ENCODE measurements at places on chromosomes 2 and 18.

DNA sequence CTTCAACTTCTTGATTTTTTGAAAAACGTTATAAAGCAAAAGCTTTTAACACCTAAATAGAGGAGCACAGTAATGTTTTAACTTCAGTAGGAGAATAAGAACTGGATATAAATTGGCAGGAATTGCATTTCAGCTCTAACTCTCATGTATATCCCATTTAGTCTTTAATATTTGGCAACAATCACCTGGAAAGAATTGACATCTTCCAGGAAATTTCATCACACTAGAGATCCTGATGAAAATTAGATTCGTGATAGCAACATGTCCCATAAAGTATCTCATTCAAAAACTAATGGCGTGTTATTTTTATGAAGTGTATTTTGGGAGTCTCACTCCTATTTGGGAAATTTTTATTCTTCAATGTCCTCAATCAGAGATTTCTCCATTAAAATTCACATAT, 131.1 kb upstream of the DNAJC10 start:
- DNase-seq = no peak

DNA sequence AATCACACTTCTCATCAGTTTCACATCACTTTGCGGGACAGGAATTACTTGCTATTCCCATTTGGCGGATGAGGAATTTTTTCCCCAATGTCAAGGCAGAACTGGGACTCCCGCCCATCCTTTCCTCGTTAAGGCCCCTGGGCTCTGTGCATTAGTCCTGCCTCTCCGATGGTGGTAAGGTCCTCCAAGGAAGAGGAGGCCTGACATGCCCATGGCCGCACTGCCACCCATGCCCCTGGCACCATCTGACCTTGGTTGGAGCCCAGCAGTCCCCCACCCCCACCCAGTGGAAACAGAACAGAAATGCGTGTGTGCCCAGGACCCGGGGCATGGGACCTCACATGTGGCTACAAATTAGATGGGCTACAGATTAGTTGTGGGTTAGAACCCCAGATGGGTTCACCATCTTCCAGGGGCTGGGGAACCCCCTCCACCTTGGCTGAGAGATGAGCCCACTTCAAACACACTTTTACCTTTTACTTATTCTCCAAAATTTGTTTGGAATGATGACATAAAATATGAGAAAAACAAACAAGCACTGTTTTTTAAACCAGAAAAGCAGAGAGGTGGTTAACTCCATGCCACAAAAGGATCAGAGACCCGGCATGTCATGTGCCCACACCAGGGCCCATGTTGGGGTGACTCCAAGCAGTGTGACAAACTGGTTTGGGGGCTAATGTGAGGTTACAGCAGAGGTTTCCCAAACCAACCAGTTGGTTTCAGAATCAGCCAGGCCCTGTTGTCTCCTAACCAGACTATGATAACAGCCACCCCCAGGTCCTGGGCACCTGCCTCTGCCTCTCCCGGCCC, 11.0 kb upstream of the DUSP2 start:
- DNase-seq = no peak

DNA sequence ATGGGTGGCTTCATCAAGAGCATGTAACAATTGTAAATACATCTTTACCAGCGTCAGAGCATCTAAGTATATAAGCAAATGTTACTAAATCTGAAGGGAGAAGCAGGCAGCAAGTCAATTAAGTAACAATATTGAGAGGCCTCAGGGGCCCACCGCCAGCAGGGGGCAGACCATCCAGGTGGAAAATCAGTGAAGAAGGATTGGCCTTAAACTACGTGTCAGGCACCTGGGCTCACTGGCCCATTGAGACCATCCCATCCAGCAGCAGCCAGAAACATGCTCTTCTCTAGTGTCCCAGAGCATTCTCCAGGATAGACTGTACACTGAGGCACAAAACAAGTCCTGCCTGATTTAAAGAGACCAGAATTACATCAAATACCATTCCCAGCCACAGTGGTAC, 96.2 kb upstream of the SNTG2 start:
- DNase-seq = no peak

DNA sequence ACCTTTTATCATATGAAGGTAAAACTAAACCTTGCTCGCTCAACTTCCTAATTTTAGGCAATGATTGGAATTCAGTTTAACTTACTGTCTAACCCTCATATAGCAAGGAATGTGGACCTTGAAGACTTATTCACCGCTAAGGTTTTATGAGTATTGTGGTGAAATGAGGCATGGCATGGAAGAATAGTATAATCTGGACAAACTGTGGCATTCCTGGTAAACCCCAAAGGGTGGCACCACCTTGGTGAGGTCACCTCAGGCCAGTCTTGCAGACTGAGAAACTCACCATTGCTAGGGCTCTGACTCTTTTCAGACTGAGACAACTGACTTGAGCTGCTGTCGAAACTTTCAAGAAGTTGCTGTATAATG, 51.1 kb upstream of the EHBP1 start:
- no peak for DNase-seq

GRCh38 chr2:40668425-40668824, 216.5 kb upstream of the SLC8A1 start:
- DNase-seq = no peak
